Testis (tissue), 5 donors: ENCODE measurements at places on chromosomes 12 and 14.

GRCh38 chr12:77980782-77981181 is 150.1 kb downstream of the NAV3 start:
- no peak for DNase-seq

- DNase-seq: peak; percentile 81
Measured at GRCh38 chr12:98211909-98212695, 303.3 kb upstream of the TMPO start.

DNA sequence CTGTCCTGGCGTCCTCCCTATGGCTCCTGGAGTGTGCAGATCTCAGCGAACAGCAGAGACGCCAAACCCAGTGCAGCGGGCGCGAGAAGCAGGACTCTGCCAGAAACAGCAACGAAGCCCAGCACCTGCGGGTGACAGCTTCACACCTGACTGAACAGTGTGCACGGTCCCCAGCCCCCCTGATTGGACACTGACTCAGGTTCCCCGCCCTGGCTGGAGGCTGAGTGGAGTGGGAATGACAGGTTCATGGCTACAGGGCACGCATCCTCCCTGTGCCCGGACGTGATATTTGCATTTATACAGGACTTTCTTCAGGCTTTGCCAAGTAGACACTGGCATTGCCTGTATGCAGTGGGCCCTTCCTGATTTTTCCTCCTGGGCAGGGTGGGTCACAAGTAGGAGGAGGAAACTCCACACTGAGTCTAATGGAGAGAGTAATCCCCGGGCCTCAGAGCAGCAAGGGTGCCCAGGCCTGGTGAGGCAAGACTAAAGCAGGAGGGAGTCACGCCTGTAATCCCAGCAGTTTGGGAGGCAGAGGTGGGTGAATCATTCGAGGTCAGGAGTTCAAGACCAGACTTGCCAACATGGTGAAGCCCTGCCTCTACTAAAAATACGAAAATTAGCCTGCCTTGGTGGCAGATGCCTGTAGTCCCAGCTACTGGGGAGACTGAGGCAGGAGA is 71.6 kb downstream of the ASCL4 start:
- DNase-seq: no peak

GRCh38 chr12:24905431-24905830 is 43.5 kb downstream of the BCAT1 start:
- DNase-seq: no peak

- no peak for DNase-seq
Measured at GRCh38 chr12:111826316-111826715, 15.7 kb upstream of the MAPKAPK5 start.

DNA sequence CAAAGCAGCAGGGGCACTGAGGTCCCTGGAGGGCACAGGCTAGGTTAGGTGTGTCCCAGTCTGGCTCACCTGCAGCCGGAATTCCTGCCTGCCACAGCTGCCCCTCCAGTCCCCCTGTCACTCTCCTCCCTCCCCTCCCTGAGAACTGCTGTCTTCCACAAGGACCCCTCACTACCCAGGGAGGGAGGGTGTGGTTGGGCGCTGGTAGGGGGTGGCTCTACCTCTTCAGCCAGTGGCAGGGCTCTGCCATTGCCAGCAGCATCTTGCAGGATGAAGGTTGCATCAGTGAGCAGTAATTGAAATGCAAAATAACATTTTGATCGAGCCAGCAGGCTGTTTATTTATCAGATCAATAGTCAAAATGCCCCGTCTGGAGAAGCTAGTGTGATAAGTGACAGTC is 45.7 kb downstream of the ESRRB start:
- no peak for DNase-seq

DNA sequence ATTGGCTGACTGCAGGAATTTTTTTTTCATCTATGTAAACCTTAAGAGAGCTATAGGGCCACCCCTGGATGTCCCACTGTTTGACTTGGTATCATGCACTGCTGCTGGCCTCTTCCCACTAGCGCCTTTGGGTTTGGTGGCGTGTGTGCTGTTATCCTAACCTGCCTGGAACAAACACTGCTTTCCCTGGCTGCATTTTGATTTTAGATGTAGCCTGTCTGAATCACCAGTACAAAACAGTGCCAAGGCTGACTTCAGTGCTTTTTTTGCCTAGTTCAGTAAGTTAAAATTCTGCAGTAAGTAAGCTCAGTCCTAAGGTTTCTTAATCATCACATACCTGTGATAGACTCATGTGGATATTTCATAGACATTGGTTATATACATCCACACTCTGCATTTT is 99.2 kb downstream of the EML1 start:
- no peak for DNase-seq

DNA sequence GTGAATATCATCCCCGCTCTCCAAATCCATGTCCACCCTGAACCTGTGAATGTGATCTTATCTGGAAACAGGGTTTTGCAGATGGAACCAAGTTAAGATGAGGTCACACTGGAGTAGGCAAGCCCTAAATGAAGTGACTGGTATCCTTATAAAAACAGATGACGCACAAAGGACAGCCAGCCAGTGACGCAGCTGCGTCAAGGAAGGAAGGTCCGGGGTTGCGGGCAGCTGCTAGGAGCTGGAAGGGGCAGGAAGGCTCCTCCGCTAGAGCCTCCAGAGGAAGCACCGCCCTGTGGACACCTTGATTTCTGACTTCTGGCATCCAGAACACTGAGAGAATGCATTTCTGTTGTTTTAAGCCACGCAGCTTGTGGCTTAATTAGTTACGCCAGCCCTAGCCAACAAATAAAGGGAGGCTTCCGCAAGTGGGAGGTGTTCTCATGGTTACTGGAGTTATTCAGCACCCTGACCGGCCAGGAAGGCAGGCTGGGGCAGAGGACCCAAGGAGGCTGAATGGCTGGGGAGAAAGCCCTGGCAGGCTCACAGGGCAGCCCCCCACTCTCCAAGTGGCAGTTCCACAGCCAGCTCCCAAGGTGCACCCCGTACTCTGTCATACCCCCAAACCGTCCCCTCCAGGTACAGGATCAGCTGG is 127.6 kb upstream of the NCOR2 start:
- no peak for DNase-seq

- no peak for DNase-seq
Measured at GRCh38 chr14:23177181-23177580, 6.3 kb downstream of the SLC7A8 start.

- DNase-seq: no peak
Measured at GRCh38 chr14:28666961-28667360, 99.6 kb upstream of the FOXG1 start.

DNA sequence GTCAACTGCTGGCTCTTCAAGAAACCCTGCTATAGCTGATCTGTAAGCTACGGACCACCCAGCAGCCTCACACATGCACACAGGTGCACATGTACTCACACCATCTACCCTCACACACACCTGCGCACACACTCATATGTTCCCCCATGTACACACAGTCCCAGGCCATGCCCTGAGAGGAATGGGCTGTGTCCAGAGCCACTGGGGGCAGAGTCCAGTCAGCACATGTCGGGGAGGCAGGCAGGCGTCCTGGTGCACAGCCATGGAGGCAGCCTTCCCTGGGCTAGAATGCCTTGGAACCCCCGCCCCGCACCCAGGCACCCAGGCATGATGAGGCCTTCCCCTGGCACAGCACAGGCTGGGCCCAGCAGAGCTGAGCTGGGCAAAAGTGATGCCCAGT is 58.3 kb upstream of the DLK1 start:
- no peak for DNase-seq

- DNase-seq: no peak
Measured at GRCh38 chr12:113420996-113421595, 1.1 kb upstream of the SDSL start.

GRCh38 chr12:122079033-122079531 is 526 bp downstream of the MLXIP start:
- peak; percentile 33 for DNase-seq

GRCh38 chr14:60161196-60162107 is 3.7 kb downstream of the DHRS7 start:
- DNase-seq: no peak
